WTC11 (cell line): ENCODE measurements at places on chromosomes 6 and 20. TPM values are rescaled to one million over a fixed set of nuclear protein-coding genes. Genes with fewer than 3 reads are reported as not detected.

The RIPOR3 gene
- 5.4 to 6.5 TPM (median 6.0 TPM) in 3 replicates for total RNA-seq

The ASIP gene
- total RNA-seq = not detected in 3 replicates

The TP53TG5 gene
- total RNA-seq = 0.37 to 0.85 TPM in 2 of 3 replicates, not detected in the other

The IP6K3 gene
- total RNA-seq = 0.44 to 1.1 TPM (median 0.89 TPM) in 3 replicates

The CDH22 gene
- total RNA-seq = 0.13 to 0.16 TPM (median 0.16 TPM) in 3 replicates

The CASP8AP2 gene
- 24.2 to 27.9 TPM (median 25.0 TPM) in 3 replicates for total RNA-seq

The RSPO4 gene
- total RNA-seq = 4.5 to 9.0 TPM (median 8.5 TPM) in 3 replicates

The BPI gene
- not detected in 3 replicates for total RNA-seq

The ZC2HC1B gene
- total RNA-seq = not detected in 3 replicates

DNA sequence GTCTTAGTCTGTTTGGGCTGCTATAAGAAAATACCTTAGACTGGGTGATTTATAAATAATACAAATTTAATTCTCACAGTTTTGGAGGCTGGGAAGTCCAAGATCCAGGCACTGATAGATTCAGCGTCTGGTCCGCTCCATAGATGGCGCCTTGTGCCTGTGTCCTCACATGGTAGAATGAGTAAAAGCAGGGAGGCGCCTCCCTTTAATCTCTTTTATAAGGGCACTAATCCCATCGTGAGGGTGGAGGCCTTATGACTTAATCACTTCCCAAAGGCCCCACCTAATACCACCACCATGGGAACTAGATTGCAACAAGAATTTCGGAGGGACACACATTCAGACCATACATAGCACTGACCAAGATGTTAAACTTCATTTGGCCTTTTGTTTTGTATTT lies 91.2 kb upstream of the TMEM181 start:
- peaks cover 64% of the 10 kb centered on the region for H3K4me1 ChIP-seq
- H3K27me3 ChIP-seq = peaks cover 91% of the 10 kb centered on the region
- no peak overlapping the region for H3K27ac ChIP-seq

DNA sequence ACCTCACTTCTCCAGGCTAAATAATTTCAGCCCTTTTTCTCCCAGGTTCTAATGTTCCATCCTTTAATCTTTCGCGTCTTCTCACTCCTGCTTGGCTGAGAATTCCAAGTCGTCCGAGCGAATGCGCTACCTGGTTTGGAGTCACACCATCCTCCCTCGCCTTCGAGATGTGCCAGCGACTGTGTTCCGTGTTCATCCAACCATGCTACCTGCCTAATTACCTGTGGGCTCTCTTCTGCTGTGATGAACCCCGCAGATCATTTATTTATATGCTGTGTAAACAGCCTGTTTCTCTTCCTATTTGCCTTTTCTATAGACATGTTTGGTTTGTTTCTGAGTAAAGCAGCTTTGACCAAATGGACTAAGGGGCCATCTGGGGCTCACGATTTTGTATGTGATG lies 83.5 kb upstream of the TMEM181 start:
- 0 out of 2 replicates have a peak, but pooled peaks cover 2% of the 10 kb centered on the region for H3K4me1 ChIP-seq
- peaks cover 36% of the 10 kb centered on the region for H3K27me3 ChIP-seq
- H3K36me3 ChIP-seq = peaks cover 26% of the 10 kb centered on the region
- H3K27ac ChIP-seq = no peak overlapping the region
- H3K4me3 ChIP-seq = no peak overlapping the region
- no peak for DNase-seq

DNA sequence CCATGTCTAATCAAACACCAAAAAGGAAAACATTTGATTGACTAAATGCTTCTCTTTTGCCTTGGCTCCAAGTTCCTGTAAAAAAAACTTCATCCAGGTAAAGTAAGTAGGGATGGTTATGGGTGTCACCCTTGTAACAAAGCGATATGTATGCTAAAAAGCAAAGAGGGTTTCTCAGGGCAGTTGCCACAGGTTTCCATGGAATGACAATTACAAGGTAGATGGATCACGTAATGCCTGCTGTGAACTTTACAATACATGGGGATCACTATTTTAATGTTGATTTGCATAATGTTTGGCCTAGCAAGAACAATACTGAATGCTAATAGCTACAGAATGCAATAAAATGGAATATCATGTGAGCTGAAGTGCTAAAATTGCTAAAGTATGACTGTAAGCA lies 2.9 kb upstream of the BMP2 start:
- no peak overlapping the region for H3K27ac ChIP-seq
- DNase-seq = no peak
- peaks cover 20% of the 10 kb centered on the region for H3K27me3 ChIP-seq
- peaks cover 41% of the 10 kb centered on the region for H3K4me1 ChIP-seq
- peak overlapping the region; percentile 7; the same call in 1 of the 2 replicates for H3K4me3 ChIP-seq

GRCh38 chr20:13105039-13105438 lies 96.3 kb downstream of the SPTLC3 start:
- H3K27me3 ChIP-seq = no peaks in the 10 kb centered on the region; the same call in 1 of the 2 replicates
- peaks cover 24% of the 10 kb centered on the region for H3K4me1 ChIP-seq
- no peaks in the 10 kb centered on the region for H3K36me3 ChIP-seq
- no peak for DNase-seq
- H3K4me3 ChIP-seq = no peak overlapping the region

GRCh38 chr6:38188677-38189335 lies 369.3 kb downstream of the ZFAND3 start:
- no peak for DNase-seq
- H3K27ac ChIP-seq = no peak overlapping the region
- H3K36me3 ChIP-seq = no peaks in the 10 kb centered on the region
- no peaks in the 10 kb centered on the region; the same call in 1 of the 2 replicates for H3K27me3 ChIP-seq
- H3K4me1 ChIP-seq = peaks cover 39% of the 10 kb centered on the region

- no peak overlapping the region for H3K27ac ChIP-seq
- H3K27me3 ChIP-seq = peaks cover 86% of the 10 kb centered on the region
- peak overlapping the region; percentile 80 for H3K4me3 ChIP-seq
Measured at GRCh38 chr6:137498481-137499190, 4.4 kb upstream of the OLIG3 start.

DNA sequence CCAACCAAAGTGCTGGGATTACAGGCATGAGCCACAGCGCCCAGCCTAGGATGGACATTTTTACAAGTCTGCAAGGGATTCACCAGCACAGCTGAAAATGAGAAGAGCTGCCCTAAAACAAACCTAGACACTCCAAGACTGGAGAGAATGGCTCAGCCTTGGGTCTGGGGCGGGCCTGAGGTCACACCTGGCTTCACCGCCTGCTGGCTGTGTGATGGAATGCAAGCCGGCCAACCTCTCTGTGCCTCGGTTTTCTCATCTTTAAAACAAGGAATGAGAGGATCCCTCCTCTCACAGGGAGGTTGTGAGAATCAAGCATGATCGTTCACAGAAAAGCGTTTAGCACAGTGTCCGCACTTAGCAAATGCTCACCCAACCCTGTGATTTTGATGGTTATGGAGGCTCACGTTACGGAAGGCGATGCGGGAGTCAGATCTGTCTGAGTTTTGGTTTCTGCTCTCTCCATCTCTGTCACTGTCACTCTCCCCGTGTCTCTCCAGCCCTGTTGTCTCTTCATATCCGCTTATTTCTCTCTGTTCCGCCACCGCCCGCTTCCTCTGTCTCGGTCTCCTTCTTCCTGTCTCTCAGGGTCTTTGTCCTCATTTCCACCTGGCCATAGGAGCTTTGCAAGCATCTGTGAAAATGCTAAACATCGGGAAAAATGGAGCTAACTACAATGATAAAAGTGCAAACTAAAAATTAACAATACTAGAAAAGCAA lies 47.6 kb downstream of the CEBPB start:
- no peaks in the 10 kb centered on the region for H3K4me1 ChIP-seq
- no peak overlapping the region for H3K27ac ChIP-seq
- no peak overlapping the region for H3K4me3 ChIP-seq
- no peaks in the 10 kb centered on the region for H3K27me3 ChIP-seq

- peaks cover 43% of the 10 kb centered on the region for H3K4me1 ChIP-seq
- H3K27ac ChIP-seq = 0 out of 2 replicates have a peak overlapping the region, but pooled peaks have one; percentile 43
- no peaks in the 10 kb centered on the region for H3K27me3 ChIP-seq
- no peak for DNase-seq
- no peak overlapping the region for H3K4me3 ChIP-seq
Measured at GRCh38 chr6:38273325-38273724, 366.4 kb downstream of the BTBD9 start.

GRCh38 chr6:118889163-118889562 lies 4.8 kb upstream of the ASF1A start:
- no peaks in the 10 kb centered on the region for H3K27me3 ChIP-seq
- H3K27ac ChIP-seq = no peak overlapping the region
- no peak for DNase-seq
- 0 out of 2 replicates have a peak, but pooled peaks cover 2% of the 10 kb centered on the region for H3K36me3 ChIP-seq

GRCh38 chr6:320351-321157 lies 28.3 kb downstream of the DUSP22 start:
- DNase-seq = no peak
- H3K27me3 ChIP-seq = no peaks in the 10 kb centered on the region
- H3K4me1 ChIP-seq = peaks cover 12% of the 10 kb centered on the region
- no peak overlapping the region for H3K27ac ChIP-seq

- peaks cover 77% of the 10 kb centered on the region for H3K4me1 ChIP-seq
- DNase-seq = no peak
- H3K27me3 ChIP-seq = no peaks in the 10 kb centered on the region
- H3K27ac ChIP-seq = no peak overlapping the region
Measured at GRCh38 chr6:18392346-18392877, 5.3 kb downstream of the RNF144B start.

- H3K36me3 ChIP-seq = peaks cover 2% of the 10 kb centered on the region; the same call in 1 of the 2 replicates
- DNase-seq = no peak
- peaks cover 19% of the 10 kb centered on the region for H3K4me1 ChIP-seq
- peak overlapping the region; percentile 48 for H3K27ac ChIP-seq
- no peaks in the 10 kb centered on the region; the same call in 1 of the 2 replicates for H3K27me3 ChIP-seq
Measured at GRCh38 chr20:17849901-17850683, 118.5 kb downstream of the SNX5 start.

DNA sequence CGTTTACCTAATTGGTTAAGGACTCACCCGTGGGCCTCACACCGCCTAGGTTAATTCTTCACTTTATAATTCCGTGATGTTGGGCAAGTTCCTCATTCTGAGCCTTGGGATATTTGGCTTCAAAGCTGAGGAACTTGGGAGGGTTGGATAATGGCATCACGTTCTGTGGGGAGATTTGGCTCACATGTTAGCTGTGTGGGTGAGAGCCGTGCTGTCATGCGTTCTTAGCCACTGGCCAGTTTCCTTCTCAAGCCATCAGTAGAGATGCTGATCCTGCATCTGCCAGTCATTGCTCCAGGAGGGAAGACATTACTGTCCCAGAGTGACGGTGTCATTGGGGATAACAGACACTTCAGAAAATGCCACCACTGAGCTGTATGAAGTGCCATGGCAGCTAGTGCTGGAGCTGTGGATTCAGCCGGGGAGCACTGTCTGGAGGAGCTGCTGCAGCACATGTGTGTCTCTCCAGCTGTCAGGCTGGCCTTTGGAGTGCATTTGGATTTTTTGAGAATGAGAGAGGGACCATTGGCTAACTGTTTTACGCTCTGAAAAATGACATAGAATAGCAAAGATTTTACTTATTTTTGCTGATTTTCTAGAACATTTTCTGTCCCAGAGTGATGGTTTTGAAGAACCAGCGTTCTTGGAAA lies 16.5 kb downstream of the IGF2R start:
- H3K36me3 ChIP-seq = no peaks in the 10 kb centered on the region
- H3K27ac ChIP-seq = peak overlapping the region; percentile 53; the same call in 1 of the 2 replicates
- peaks cover 47% of the 10 kb centered on the region for H3K4me1 ChIP-seq
- no peaks in the 10 kb centered on the region for H3K27me3 ChIP-seq
- no peak for DNase-seq

GRCh38 chr20:1185790-1186334 lies 1.1 kb upstream of the TMEM74B start:
- no peaks in the 10 kb centered on the region for H3K36me3 ChIP-seq
- DNase-seq = peak; percentile 70
- no peak overlapping the region for H3K27ac ChIP-seq
- peaks cover 21% of the 10 kb centered on the region for H3K4me1 ChIP-seq
- peak overlapping the region; percentile 70 for H3K4me3 ChIP-seq

DNA sequence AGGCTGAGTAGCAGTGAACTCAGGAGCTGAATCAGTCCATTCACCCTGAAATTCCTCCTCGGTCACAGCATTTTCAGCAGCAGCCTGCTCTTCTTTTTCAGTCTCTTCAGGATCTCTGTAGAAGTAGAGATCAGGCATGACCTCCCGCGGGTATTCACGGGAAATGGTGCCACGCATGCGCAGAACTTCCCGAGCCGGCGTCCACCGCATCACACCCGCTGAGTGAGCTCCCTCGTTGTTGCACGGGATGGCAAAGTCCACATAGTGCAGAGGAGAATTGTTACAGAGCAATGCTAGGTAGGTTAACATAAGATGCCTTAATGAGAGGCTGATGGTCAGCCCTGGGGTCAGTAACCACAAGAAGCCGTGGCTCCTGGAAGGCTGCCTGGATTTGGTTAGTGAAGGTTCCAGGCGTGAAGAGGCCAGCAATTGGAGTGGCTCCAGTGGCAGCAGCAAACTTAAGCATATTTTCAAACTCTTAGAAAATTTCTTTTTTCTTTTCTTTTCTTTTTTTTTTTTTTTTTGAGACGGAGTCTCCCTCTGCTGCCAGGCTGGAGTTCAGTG lies 113.5 kb upstream of the HDAC2 start:
- peaks cover 16% of the 10 kb centered on the region for H3K36me3 ChIP-seq
- DNase-seq = no peak
- no peak overlapping the region for H3K4me3 ChIP-seq
- no peaks in the 10 kb centered on the region for H3K27me3 ChIP-seq
- peaks cover 19% of the 10 kb centered on the region for H3K4me1 ChIP-seq
- no peak overlapping the region for H3K27ac ChIP-seq

DNA sequence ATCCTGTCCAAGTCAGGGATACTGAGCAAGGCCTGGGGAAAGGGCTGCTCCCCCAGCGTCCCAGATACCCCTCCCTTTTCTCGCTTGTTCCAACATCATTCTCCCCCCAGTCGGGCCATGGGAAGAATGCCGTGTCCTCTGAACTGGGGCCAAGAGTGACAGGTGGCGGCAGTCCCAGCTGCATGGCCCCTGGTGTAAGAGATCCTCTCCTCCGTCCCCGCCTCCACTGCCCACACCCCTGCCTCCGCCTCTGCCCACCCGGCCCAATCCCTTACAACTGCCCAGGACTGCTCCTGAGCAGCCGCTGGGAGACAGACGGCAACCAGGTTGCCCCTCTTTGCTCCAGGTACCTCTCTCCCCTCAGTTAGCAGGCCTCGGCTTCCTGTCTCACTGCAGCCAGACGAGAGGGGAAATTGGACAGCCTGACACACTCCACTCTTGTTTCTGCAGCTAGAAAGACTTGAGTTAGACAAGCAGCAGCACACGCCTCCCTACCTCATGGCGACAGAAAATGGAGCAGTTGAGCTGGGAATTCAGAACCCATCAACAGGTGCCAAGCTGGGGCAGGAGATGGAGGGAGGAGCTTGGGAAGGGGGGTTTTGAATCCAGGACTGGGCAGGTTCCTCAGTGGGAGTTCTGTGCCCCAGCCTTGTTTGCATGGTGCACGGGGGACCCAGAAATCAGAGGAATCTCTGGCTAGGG lies at the start of gene MYLK2:
MYLK2 (plus strand) TSS at position 274 of the 702 bp plus-strand sequence; CDS start at position 499, 225 bp downstream.
- H3K27ac ChIP-seq = no peak within 1 kb of the TSS
- H3K27me3 ChIP-seq = no peaks in the 10 kb centered on the region
- H3K4me3 ChIP-seq = no peak within 1 kb of the TSS
- H3K36me3 ChIP-seq = no peaks in the 10 kb centered on the region
- peaks cover 12% of the 10 kb centered on the region for H3K4me1 ChIP-seq
- no peak for DNase-seq
